ENCODE measurements at places on chromosomes 5 and 9. TPM values are rescaled to one million over a fixed set of nuclear protein-coding genes. Genes with fewer than 3 reads are reported as not detected.

Gene ARL10
- total RNA-seq = 6.2 TPM

Gene ANXA2R
- 0.87 TPM for total RNA-seq

Gene FBN2
- total RNA-seq = 12.1 TPM

Gene C9orf153
- not detected for total RNA-seq

Gene SPINK4
- total RNA-seq = not detected

Gene AFF4
- total RNA-seq = 57.1 TPM

Gene TRIM14
- 0.89 TPM for total RNA-seq

Gene NUDCD2
- 9.3 TPM for total RNA-seq

Gene PMPCA
- total RNA-seq = 74.9 TPM

Gene MARCOL
- not detected for total RNA-seq

Gene EQTN
- not detected for total RNA-seq

All from heart right ventricle (tissue), 16 donors.